Skeletal muscle cell (primary cell): ENCODE measurements at places on chromosomes 7 and 10.

- no peak for DNase-seq
Observed at GRCh38 chr7:67917437-67917755, 920.8 kb downstream of the TYW1 start.

GRCh38 chr7:14690075-14690474 is 212.5 kb downstream of the DGKB start:
- DNase-seq = no peak

GRCh38 chr7:108663701-108664100 is 94.0 kb downstream of the DNAJB9 start:
- no peak for DNase-seq

GRCh38 chr7:50779427-50779826 is 3.3 kb downstream of the GRB10 start:
- no peak for DNase-seq

DNA sequence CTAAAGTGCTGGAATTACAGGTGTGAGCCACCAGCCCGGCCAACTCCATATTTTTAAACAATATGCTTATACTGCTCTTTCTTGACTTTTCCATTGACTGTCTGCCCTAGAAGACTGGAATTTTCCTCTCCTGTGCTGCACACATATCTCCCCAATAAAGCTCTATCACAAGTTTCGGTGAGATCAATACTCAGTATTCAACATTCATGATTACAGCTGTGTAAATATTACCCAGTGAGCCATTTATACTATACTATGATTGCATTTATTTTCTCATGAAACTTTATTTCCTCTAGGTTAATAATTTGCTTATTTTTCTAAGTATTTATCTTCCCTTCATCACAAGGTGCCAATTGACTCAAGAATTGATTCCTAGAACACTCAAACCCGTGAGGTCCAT is 48.5 kb upstream of the GRID1 start:
- DNase-seq = no peak

DNA sequence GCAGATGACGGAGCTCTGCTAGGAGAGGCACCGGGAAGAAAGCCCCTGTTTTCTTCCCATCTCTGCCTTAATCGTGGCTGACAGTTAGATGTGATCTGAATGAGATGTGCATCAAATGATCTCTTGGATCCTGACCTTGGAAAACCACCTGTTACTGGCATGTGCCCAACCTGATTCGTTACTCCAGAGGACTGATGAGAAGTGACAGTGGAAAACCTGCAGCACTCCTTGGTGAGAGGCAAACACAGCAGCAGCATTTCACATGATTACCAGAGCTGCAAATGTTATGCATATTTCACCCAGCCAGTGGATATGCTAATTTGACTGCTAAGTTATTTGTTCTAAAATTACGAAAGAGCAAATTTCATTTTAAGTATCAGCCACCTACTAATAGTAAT is 95.3 kb downstream of the PTPRN2 start:
- no peak for DNase-seq

GRCh38 chr7:22610951-22611757 is 111.2 kb upstream of the STEAP1B start:
- no peak for DNase-seq

DNA sequence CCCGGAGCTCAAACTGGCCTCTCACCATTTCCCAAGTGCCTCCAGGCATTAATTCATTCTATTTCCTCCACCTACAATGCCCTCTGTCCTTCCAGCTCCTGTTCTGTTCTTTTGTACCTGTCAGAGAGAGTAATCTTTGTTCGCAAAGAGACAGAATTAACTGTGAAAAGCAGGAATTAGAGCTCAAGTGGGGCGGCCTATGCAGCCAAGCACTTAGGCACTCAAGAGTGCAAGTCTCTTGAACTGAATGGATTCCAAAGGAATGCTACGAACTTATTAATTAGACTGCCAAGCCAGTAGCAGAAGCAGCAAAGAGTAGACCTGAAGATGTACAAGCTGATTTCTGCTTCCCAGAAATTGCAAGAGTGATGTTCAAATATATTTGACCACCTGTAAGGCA is 338.3 kb upstream of the AUTS2 start:
- no peak for DNase-seq

DNA sequence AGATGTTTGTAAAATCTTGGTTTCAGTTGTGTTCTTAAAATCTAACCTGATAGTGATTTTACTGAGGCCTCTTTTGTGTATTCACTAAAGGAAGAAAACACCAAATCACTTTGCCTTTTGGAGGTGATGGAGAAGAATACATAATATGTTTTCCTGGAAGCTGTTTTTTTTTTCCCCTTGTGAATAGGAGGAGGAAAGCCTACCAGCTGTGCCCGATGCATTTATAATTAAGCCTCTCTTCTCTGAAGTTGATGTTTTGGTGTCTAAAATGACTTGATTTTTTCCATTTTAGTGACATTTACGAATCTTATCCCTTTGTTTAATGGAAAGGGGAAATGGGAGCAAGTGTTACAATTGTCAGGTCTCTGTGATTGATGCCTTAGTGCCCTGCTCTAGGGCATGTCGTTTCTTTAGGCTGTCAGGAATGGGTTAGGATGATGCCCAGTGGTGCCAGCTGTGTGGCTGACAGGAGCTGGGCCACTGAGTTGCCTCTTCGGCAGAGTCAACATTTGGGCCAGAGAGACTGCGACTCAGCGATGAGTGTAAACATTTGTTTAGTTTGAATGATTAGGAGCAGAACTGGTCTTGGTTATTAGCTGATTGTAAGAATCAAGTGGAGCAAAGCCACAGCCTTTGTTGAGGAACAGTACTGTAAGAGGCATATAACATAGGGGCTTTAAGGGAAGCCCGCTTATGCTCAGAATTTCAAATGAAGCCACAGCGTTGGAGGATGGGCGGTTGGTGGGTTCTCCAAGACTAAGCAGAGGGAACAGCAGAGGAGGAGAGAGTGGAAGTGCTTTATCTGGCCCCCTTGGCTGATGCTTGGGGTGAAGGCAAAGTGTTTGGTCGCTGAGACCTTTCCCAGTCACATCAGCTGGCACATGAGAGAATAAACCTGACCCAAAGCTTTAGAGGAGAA is 81.6 kb downstream of the CDK14 start:
- no peak for DNase-seq

DNA sequence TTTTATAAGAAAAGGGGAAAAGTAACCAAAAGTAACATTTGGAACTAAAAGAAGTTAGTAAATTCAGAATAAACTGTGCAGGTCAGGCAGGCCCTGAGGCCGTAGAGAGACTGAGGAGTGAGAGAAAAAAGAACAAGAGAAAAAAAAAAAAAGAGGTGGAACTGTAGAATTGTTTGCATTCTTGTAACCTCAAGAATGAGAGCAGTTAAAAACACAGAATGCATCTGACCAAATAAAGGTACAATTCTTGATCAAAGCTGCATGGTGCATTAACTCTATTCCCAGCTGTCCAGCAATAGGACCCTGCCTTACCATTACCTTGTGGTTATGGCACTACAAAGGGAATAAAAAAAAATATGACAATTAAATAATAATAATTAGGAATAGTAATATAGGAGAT is 170.1 kb upstream of the SEMA3A start:
- peak; percentile 8 for DNase-seq

DNA sequence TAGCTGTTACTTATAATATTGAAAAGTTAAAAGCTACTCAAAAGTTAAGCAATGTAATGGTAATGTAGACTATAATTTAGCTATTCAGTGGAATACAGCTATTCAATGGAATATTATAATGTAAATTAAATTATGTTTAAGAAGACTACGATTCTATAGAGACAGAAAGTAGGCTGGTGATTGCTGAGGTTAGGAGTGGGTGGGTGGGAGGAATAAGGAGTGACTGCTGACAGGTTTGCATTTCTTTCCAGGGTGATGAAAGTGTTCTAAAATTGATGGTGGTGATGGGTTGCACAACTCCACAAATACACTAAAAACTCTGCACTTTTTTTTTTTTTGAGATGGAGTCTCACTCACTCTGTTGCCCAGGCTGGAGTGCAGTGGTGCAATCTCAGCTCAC is 21.4 kb downstream of the DENND2A start:
- no peak for DNase-seq

GRCh38 chr7:135670179-135670578 is 7.9 kb downstream of the STMP1 start:
- DNase-seq = no peak

- DNase-seq = no peak
Observed at GRCh38 chr10:89308736-89309135, 6.9 kb downstream of the IFIT2 start.

DNA sequence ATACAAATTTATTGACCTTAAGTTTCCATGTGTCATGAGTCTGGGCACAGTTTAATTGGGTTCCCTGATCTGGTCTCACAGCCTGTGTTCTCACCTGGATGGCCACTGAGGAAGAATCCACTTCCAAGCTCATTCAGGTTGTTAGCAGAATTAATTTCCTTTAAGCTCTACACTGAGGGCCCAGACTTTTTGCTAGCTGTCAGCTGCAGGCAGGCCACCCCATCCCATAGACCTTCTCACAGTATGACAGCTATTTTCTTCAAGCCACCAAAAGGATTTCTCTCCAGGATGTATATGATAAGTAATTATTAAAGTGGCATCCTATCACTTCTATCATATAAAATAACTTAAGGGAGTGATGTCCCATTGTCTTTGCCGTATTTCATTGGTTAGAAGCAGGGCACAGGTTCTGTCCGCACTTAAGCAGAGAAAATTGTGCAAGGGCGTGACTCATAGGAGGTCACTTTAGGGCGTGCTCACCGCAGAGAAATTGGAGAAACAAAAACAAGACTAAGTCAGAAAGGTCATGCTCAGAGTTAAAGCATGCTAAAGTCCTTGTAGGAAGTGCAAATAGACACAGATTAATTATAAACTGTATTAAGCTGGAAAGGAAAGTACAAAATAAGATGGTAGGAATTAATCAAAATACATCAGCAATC is 109.9 kb downstream of the AHR start:
- DNase-seq = peak; percentile 89

- no peak for DNase-seq
Observed at GRCh38 chr10:43216931-43217562, 49.8 kb downstream of the RASGEF1A start.

DNA sequence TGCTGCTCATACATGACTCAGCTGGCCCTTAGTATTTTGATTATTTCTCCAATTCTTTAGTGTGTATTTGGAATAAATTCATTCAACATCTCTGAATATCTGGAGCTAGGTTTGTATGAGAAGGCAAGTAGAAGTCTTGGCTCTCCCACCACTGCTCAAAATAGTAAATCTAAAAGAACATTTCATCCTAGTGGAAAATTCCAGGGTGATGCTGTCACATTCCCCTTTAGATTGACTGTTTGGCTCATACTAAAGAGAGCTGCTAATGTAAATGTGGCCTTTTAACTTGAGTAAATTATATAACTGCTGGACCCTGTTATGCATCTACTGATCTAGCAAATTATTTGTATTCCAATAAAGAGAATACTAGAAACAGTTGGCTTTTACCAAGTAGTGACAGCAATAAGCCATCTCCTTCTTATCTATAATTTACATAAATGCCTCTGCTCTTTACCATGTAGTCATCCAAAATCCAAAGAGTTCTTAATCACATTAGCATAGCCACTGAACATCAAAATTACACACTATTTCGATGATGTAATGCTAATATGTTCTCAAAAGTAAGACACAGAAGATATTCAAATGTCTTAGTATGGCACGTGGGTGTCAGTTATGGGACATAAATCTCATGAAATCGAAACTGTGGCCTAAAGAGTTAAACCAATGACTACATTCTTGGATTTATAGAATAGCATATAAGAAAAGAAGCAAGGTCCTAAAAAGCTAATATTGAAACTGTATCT is 86.9 kb upstream of the KCND2 start:
- peak; percentile 20 for DNase-seq

DNA sequence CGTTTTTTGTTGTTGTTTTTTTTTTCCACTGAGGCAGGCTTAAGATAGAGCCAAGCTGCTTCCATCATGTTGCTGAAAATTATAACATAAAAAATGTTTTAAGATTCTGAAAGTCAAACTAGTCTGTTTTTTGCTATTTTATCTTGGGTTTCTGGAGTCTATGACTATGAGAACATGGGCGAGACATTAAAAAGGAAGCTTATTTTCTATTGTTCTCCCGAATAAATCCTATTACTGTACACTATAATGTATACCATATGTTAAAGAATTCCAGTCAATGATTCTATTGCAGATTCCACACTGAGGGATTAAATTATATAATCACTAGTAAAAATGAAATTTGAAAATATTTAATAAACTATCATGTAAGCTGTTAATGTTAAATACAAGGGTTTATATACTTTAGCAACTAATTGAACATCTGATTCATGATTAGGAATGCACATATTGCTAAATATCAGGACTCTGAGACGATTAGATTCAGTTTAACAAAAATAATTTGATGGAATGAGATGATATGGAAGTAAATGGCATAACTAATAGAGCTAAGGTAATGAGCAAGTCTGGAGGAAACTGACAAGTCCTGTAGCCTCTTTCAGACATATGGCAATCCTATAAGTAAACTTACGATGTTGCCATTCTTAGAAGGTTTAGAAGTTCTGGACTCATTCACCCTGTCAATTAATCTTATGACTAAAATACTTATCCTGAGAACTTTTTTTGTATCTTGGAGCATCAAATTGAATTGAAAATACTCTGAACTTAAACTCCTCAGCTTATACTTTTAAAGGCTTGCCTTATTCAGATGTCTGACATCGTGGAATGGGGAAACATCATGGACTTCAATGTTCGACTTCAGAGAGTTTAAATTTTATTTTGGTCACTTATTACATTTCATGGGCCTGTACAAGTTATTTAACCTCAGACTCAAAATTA is 294.8 kb upstream of the DGKB start:
- DNase-seq = no peak

DNA sequence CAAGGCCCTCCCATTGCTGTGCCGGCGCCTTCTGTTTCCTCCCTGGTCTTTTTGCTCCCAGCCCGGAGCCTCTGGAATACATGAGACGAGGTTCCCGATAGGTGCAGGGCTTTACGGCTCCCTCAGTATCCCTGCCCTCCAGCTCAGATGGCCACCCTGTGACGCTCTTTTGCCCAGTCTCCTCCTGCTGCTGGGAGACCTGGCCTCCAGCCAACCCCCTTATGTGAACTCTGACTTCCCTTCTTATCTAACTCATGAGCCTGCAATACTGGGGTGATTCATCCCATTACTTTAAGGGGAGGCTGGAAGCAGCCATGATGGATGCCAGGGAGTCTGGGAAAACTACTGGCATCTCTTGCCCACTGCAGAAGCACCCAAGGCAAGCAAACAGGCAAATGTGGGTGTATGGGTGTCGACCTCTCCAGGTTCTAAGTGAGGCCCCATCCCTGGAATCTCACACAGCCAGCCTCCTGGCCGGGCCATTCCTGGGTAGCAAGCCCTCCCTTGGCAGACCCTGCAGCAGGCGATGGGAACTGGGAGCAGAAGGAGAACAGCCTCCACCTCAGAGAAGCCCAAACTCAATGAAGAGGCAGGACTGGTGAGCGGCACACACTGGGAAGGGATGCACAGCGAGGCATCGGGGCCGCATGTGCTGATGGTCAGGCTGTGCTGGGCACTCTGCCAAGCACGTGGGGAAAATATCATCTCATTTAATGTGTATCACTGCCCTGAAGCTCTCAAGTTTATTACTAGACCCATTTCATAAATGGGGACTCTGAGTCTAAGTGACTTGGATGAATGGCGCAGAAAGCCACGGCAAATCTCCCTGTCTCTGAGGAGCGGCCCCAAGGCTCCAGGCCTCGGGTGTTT is 97.5 kb downstream of the FAM53B start:
- DNase-seq = no peak

GRCh38 chr7:36115448-36116321 is 37.4 kb upstream of the EEPD1 start:
- peak; percentile 98 for DNase-seq

- DNase-seq = no peak
Observed at GRCh38 chr10:7563368-7563767, 103.4 kb downstream of the ITIH5 start.
